ENCODE measurements at places on chromosomes 4 and X.

DNA sequence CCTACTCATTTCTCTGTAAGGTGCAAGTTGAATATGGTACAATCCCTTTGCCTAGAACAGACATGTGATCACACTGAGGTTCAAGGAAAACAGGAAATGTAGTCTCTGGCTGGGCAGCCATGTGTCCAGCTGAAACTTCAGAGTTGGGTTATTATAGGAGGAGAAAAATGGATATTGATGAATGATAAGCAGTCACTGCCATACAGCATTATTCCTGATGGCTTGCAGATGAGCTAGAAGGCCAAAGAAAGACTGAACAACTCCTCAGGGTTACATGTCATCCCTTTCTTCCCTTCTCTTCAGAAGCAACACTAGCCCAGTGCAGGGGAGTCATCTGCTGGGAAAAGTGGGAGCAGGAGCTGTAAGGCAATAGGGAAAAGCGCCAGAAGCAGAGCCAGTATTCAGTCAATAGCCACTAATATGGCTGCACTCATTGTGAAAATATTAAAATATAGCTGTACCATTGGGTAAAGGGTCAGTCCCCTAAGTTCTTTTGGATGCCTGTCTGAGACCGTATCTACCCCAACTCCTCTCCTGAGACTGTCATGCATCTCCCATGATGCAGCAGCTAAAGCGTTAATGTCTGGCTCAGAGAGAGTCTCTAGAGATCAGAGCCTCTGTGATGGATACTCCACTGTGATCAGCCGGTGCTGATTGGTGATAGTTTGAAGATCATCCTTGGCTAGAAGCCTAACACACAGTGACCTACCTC is 20.5 kb downstream of the PHOX2B start:
- DNase-seq, result no peak

- no peak for DNase-seq
Observed at GRCh38 chr4:12360391-12360790, 931.7 kb upstream of the HS3ST1 start.

DNA sequence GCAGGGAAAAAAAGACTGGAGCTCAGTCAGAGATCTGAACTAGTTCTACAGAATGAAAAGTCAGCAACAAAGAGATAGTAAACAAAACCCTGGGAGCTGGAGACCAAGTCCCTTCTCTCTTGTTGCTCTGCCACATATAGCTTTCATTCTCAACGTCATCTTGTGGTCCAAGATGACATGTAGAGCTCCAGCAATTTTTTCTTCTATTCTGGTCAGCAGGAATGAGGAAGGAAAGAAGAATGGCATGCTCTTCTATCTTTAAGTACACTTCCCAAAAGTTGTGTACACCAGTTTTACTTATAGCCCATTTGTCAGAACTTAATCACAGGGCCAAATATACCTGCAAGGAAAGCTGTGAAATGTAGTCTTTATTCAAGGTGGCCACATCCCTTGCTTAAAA is 45.6 kb downstream of the RAP2C start:
- DNase-seq, result no peak

GRCh38 chr4:6229095-6229494 is 28.7 kb upstream of the JAKMIP1 start:
- DNase-seq, result no peak

DNA sequence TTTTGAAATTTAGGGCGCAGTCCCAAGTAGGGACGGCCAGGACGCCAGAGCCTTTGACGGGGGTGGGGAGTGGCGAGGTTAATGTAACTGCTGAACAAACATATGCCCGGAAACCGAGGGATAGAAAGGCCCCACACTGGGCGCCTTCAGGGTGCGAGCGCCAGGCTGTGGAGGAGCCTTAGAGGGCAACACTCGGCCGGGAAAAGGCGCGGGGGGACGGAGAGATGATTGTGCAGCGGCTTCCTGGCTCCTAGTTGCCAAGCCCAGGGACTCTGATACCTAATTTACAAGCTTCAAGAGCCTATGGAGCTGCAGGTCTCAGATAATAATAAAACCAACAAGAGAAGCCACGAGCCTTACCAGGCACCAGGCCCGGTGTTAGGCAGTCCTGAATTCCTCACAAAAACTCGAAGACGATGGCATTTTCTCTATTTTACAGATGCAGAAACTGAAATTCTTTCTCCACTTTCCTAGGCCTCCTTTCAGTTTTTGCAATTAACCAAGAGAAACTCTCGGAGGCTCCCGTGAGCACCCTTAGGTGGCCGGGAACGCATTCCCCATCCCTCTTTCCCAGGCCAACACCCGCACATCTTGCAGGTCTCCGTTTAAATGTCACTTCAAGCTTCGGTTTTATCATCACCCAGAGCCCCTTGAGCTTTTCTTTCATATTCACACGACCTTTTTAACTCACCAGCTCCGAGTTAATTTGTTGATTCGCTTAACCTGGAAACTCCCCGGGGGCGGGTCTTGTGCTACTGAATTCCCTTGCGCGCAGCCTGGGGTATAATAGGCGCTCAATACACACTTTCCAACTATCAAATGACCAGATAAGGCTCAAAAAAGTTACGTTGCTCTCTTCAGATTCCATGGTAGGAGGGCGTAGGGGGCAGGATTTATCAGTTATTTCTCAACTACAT is 6.4 kb upstream of the GSX2 start:
- DNase-seq, result no peak

DNA sequence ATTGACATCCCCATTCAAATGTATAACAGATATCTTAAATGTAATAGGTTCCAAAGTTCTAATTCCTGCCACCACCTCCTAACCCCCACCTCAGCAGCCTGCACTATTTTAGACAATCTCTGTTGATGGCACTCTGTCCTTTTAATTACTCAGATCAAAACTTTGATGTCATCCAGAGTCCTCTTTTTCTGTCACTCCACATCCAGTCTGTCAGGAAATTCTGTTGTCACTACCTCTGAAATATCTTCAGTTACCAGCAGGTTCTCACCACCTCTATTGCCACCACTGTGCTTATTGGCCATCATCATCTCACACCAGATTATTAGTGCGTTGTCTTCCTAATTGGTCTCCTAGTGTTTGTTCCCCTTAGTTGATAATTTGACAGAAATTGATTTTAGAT is 76.2 kb downstream of the PTPN13 start:
- DNase-seq, result no peak

DNA sequence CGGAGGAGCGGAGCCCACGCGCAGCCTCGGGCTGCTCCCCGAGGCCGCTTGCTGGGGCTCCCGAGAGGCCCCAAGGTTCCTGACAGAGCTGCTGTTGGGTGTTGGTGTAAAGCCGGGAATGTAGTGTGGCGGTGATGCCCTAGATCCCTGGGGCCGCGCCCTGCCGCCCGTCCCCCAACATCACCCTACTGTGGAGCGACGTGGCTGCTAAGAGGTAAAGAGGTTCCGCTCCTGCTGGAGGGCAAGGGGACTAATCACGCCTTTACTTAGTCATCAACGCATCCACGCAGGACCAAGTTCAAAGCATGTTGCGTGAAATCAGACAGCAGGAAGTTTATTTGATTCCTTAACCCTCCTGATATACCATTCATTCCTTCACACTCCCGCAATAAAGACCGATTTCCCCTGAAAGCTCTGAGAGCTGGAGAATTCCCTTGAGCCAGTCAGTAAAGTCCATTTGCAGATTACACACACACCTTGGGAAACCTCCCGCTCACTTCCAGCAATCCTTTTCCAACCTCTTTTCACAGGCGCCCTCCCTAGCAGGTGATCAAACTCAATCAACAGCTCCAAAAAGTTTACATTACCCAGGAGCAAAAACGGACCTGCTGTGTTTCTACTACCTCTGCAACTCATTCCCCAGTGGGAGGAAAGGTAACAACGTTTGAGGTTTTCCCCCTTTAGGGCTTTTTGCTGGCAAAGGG is 579 bp upstream of the GABRA2 start:
- no peak for DNase-seq

DNA sequence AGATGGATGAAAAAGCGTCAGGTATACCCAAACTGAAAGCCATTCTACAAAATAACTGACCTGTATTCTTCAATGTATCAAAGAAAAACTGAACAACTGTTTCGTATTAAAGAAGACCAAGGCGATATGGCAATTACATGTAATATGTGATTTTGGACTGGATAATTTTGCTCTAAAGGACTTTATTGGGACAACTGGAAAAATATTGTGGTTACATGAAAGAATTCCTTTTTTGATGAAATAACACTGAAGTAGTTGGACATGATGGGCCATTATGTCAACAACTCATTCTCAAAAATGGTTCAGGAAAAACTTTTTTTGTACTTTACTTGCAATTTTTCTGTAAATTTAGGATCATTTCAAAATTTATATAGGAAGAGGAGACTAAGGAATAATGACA is 12.1 kb upstream of the ANTXR2 start:
- DNase-seq, result no peak

GRCh38 chr4:80201252-80202151 is 4.2 kb downstream of the PRDM8 start:
- peak; percentile 45 for DNase-seq

- no peak for DNase-seq
Observed at GRCh38 chr4:165631208-165631894, 241.7 kb upstream of the TLL1 start.

DNA sequence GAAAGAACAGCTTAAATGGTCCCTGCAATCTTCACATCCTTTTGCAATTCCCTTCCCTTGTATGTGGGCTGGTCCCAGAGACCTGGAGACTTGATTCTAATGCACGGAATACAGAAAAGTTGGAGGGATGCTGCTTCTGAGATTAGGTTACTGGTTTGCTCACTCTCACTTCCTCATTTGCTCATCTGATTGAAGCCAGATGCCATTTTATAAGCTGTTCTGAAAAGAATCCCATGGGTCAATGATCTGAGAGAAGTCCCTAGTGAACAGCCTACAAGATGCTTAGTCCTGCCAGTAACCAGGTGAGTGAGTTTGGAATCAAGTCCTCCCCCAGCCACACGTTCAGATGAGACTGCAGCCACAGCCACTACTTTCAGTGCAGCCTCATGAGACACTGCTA is 35.9 kb downstream of the MAGEA1 start:
- no peak for DNase-seq

DNA sequence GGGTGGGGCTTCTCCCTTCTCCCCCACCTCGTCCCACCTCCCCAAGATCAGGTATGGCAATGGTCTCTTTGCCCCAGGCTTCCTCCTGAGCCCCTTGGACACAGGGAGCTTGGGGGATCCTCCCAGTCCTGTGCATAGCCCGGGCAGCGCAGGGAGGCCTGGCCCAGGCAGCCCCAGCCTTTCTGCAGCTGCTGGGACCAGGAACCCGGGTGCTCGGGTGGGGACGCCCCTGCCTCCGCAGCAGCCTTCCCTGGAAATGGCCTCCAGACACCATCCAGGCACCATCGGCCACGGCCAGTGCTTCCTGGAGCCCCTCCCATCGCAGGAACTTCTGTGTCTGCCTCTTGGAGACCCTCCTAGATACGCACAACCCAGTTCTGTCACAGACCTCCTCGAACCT is 5.9 kb upstream of the MXD4 start:
- no peak for DNase-seq

DNA sequence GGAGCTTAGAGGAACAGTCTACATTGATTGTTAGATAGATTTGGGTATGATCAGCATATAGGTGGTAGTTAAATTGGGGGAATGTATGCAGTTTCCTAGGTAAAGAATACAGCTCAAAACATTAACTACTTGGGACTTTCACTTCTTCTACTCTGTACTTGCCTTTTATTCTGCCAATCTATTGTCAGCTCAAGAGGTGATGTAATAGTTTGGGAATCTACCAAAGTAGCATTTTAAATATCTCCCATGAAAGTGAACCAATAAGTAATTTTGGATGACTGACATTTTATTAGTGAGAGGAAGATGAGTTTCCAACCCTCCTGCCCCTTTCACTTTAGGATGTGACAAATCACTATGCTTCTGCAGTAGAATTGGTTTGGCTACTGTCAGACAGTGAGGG is 43.4 kb downstream of the NUDT6 start:
- no peak for DNase-seq

DNA sequence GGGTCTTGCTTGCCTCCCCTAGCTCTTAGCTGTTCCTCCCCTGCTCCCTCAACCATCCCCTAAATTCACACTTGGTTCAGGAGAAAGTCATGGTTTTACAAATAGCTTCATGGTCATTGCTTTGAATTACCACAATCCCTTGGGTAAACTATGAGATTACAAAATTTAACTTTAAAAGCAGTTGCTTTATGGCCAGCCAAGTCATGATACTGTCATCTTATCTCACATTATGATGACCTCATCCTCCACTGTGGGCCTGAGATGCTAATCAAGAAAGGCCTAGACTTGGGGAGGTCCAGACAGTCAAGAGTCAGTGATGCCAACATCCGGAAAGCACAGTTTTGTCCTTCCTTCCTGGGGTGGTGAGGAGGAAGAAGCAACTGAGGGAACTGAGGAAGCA is 10.5 kb upstream of the FGF16 start:
- peak; percentile 55 for DNase-seq

All from inflammatory macrophage treated with lipopolysaccharide for 1 hour (primary cell).